Cerebellum (tissue), 4 donors: ENCODE measurements at places on chromosomes 1 and 21.
A peak's percentile ranks its signal among the peaks of the same experiment; 100 is the strongest.

DNA sequence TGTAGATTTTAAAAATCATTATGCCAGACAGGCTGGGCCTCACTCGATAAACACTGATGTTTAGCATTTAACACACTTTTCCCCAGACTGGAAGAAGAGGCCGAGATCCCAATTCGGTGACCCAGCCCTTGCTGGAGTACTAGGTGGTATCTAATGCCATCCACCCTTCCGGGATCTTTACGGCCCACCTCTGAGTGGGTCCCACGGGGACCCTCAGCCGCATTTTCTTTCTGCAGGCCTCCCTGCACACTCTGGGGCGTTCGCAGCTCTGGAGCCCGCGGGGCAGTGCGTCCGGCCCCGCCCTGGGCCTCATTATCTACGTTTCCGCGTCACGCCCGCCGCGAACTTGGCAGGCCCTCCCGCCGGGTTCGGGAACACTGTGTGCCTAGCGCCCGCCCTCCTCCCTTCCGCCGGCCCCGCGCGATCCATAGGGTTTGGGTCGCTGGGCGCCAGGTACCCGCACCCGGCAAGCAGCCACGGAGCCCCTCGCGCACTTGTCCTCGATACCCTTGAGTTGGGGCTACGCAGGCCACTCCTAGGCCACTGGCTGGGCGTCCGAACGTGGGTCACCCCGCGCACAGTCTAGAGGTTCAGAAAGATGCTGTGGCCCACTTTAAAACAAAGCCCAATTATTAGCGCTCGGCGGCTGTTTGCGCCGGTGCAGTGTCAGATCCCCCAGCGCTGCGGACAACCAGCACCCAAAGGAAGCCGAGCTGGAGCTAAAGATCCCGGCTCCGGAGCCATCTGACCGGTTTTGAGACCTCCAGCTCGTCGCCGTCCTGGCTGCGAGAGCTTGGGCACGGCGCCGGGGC, 950 bp upstream of the EVA1C start:
- peak; percentile 76 for DNase-seq

- no peak for DNase-seq
Observed at GRCh38 chr1:226993814-226994585, 53.9 kb downstream of the COQ8A start.

- DNase-seq, result no peak
Observed at GRCh38 chr1:188706742-188707141, 1770.9 kb downstream of the BRINP3 start.

GRCh38 chr21:36627242-36627641, 71.7 kb upstream of the SIM2 start:
- no peak for DNase-seq

DNA sequence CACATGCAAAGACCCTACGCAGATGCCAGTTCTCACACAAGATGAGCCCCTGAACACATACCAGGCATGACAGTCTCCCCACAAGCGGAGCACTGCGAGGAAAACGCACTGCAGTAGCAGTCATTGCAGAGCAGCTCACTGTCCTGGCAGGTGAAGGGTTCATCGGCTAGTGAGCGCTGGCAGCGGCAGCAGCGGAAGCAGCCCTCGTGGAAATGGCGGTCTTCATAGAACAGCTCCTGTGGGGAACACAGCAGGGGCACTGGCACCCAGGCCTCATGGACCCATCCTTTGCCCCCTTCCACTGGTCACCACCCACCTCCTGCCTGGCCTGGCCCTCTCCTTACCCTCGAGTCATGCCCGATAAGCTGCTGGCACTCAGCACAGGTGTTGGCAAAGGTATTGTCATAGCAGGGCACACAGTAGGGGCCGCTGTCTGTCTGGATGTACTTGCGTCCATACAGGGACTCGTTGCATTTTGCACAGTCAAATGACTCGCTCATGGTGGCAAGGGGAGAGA, 6.3 kb downstream of the FHL3 start:
- no peak for DNase-seq

GRCh38 chr1:34419663-34420136, 243.0 kb downstream of the C1orf94 start:
- no peak for DNase-seq

- no peak for DNase-seq
Observed at GRCh38 chr1:51063121-51063520, 38.9 kb upstream of the C1orf185 start.

DNA sequence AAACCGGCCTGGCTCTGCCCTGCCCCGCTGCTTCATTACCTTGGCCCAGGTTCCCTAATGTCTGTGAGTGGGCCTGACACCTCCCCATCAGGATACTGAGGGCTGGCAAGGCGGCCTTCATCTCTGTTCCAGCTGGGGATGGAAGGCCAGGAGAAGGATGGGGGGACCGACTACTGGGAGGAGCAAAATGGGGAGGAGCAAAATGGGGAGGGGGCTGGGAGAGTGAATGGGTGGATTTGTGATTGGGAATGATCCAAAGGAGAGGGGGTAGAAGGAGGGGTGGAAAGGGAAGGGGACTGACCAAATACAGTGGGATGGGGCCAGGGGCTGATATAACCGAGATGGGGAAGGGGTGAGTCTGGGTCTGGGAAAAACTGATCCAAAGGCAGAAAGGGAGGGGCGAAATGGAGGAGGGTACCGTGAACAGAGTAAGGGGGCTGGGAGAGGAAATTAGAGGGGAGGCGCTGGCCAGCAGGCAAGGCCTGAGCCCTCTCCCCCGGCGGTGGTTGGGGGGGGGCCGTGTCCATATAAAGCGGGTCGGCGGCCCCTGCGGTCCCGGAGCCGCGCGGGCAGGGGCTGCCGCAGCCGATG, at the start of gene FOXE3:
Gene FOXE3, plus strand, starts transcription at position 558 of the 591 bp plus-strand sequence. Its CDS starts 31 bp downstream, at position 589.
- DNase-seq, result no peak

DNA sequence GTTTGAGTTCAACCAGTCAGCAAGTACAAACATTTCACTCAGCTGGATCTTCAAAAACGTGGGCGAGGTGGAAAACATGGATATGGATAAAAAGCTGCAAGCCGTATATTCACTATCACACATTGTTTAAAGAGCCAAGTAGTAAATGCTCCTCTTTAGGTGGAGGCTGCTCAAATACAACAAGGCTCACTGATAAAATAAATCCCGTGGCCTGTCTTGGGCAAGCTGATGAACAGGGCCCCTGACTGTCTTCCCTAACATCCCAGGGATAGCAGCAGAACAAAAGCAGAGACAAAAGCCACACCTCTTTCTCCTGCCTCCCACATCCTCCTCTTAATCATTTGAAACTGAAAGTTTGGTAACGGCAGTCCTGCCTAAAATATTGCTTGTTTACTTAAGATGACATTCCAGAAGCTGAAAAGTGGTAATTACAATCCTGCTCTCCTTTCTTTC, 357.7 kb downstream of the TTLL7 start:
- DNase-seq, result no peak

DNA sequence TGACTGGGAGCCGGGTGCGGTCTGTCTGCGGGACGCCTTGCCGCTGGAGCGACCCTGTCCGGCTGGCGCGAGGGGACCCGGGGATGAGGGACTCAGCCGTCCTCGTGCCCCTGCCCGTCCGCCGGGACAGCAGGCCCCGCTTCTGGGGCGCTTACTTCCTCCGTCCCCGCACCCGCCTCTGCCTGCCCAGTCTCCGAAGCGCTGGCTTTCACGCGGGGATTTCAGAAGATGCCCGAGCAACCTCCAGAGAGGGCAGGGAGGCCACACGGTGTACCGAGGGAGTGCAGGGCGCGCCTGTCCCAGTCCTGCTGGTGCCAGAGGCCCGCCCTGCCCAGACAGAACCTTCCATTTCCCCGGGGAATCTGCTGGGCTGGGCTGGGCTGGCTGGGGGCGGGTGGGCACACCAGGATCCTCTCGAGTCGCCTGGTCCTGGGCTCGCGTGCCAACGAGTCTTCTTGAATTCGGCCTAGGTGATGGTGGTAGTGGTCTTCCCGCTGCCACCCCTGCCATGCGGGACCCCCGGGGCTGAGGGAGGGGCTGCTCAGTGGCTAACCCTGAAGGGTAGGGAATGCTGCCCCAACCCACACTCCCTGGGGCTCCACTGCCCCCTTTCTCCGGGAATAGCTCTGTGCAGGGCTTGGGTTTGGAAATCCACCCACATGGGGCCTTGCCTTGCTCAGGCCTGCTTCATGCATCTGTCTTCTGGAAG, 2.5 kb upstream of the TRPM2 start:
- DNase-seq, result no peak

- no peak for DNase-seq
Observed at GRCh38 chr1:178772952-178773351, 47.9 kb downstream of the RALGPS2 start.

- DNase-seq, result no peak
Observed at GRCh38 chr1:228000836-228001563, 5.8 kb upstream of the WNT3A start.

- no peak for DNase-seq
Observed at GRCh38 chr1:64822621-64823020, 77.7 kb downstream of the RAVER2 start.

- no peak for DNase-seq
Observed at GRCh38 chr1:106956721-106957120, 99.8 kb upstream of the PRMT6 start.

DNA sequence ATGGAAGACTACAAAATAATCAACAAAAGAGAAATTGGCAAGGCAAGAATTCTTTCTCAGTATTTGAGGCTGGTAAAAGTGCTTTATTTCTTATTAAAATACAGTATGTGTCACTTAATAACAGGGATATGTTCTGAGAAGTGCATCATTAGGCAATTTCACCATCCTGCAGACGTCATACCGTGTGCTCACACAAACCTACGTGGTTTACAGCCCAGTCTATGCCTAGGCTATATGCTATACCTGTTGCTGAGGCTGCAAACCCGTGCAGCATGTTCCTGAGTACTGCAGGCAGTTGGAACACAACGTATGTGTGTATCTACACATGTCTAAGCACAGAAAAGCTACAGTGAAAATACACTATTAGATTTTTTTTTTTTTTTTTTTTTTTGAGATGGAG, 2.7 kb upstream of the CCDC27 start:
- no peak for DNase-seq

DNA sequence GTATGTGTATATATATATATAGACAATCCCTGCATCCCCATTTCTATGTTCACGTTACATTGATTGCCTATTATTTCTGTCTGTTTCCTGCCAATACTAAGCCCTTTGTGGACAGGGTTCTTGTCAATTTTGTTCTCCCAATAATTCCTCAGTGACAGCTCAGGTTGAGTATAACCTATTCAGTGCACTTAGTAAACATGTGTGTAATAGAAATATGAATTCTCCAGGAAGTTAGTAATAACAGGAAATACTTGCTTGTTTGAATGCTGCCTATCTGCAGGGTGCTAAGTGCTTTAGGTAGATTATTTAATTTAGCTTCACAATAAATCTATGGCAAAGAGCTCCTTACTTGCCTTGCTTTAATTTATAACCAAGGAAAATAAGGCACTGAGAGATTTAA, 52.8 kb upstream of the PTGFR start:
- no peak for DNase-seq

GRCh38 chr1:160376525-160377131, 9.8 kb downstream of the NHLH1 start:
- peak; percentile 83 for DNase-seq
